ENCODE measurements at places on chromosomes 1 and 21. TPM values are rescaled to one million over a fixed set of nuclear protein-coding genes. Genes with fewer than 3 reads are reported as not detected.

DNA sequence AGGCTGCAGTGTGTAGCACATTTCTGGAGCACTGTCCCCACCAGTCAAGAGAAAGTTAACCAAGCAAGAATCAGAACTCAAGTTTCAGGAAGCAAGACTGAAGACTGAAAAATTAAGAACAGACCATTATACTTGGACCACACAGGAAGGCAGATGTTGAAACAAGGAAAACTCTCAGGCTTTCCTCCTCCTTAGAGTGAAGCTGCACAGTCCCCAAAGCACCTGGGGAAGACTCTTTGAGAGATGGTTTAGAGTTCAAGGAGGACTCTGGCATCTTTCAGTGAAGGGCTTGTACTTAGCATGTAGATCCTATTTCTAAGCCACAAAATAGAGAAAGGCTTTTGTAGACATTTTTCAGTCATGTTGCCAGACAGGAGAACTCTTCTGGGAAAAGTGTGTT, 113.7 kb upstream of the KCTD3 start:
- no peak overlapping the region for H3K27ac ChIP-seq
- H3K4me1 ChIP-seq = no peaks in the 10 kb centered on the region
- H3K36me3 ChIP-seq = no peaks in the 10 kb centered on the region
- peaks cover 5% of the 10 kb centered on the region for H3K27me3 ChIP-seq
- H3K4me3 ChIP-seq = no peak overlapping the region

DNA sequence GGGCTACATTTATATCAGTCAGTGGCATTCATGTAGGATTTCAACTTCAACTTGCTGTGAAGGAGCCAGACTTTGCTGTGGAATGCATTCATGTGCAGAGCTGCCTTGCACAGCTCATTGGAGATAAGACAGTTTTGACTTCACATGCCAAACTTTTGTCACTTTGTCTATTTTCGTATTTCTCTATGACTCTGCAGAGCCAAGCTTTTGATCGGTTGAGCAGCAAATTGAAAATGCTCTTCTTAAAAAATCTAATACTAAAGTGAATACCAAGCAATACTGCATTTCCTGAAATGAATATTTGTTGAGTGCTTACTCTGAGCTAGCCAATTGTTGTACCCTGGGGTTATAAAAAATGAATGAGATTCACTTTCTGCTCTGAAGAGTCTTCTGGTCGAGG, 388.7 kb downstream of the ST6GALNAC3 start:
- H3K4me1 ChIP-seq = no peaks in the 10 kb centered on the region
- no peaks in the 10 kb centered on the region for H3K27me3 ChIP-seq
- no peaks in the 10 kb centered on the region for H3K36me3 ChIP-seq
- H3K4me3 ChIP-seq = no peak overlapping the region
- H3K27ac ChIP-seq = no peak overlapping the region
- no peak for DNase-seq

Gene REG4
- total RNA-seq = not detected

GRCh38 chr1:170864238-170864637, 71.1 kb upstream of the MROH9 start:
- no peaks in the 10 kb centered on the region for H3K27me3 ChIP-seq
- H3K4me1 ChIP-seq = no peaks in the 10 kb centered on the region
- DNase-seq = peak; percentile 3
- no peaks in the 10 kb centered on the region for H3K36me3 ChIP-seq
- no peak overlapping the region for H3K4me3 ChIP-seq

DNA sequence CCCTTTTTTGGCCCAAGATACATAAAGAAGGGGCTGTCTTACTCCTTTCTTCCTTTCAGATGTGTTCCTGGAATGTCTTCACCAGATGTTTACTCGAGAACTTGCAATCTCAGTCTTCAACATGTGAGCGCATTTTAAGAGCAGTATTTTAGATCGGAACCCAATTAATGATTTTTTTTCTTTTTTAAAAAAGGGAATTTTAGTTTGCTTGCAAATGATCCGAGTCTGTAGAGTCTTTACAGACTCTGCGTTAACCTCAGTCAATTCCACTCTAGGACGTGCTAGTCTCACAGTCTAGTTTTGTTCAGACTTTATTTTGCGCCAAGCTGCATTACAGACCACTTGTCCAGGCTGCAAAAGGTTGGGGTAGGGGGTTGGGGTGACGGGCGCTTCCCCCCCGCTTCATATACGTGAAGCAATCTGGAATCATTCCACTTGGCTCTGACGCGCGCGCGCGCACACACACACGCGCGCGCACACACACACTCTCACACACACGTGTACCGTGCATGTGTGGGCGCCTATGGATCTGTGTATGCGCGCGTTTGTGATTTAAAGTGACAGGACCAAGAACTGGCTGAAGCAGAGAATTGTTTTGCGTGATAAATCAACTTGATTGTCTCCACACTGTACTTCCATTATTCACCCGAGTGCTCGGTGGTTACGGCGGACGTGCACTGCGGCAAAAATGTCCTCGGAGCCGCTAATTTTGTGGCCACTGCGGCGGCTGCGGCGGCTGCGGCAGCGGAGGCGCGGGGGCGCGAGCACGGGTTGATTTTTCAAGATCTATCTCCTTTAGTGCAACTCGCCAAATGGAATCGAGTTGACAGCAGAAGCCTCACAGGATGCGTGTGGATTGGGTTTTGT, 25.6 kb upstream of the NFIA start:
- H3K27ac ChIP-seq = no peak overlapping the region
- peaks cover 33% of the 10 kb centered on the region for H3K27me3 ChIP-seq
- DNase-seq = peak; percentile 38
- H3K4me1 ChIP-seq = no peaks in the 10 kb centered on the region
- H3K36me3 ChIP-seq = no peaks in the 10 kb centered on the region

DNA sequence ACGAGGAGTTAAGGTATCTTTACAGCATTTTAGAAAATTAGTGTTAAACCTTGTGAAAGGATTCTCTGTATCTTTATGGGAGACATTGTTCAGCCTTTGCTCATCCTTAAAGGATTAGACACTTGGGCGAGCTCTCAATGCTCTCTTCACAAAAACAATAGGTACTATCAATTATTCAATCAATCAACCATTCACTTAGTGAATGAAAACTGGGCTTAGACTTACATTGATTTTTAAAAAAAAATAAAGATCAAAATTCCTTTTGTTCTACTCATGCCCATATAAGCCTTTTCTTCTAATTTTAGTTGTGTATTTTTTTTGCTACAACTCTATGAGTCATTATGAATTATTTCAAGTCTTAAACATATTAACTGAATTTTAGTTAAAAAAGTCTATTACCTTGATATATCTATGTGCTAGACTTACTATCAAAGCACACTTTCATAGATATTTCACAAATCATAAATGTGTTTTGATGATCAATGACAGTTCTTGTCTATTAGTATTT, 181.2 kb downstream of the DPYD start:
- no peak overlapping the region for H3K4me3 ChIP-seq
- H3K4me1 ChIP-seq = no peaks in the 10 kb centered on the region
- no peak overlapping the region for H3K27ac ChIP-seq

Gene KRTAP7-1
- not detected for total RNA-seq

DNA sequence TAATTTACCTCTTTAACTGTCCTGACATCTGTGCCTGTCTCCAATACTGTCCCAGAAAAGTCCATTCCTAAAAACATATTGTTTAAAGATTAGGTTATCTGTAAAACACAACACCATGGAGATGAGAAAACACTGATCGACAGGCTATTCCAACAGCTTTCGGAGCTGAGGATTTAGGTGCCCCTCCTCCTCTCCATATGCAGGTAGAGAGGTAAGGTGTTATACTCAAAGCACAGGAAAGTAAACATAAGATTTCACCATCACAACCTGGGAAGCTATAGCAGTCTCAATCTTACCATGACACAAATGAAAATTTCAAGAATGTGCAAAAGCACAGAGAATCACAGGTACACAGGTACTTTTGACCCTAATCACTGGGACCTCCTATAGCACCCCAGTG, 60.9 kb upstream of the RASAL2 start:
- H3K27ac ChIP-seq = no peak overlapping the region
- no peaks in the 10 kb centered on the region for H3K4me1 ChIP-seq
- H3K27me3 ChIP-seq = no peaks in the 10 kb centered on the region
- H3K4me3 ChIP-seq = no peak overlapping the region
- DNase-seq = no peak
- H3K36me3 ChIP-seq = no peaks in the 10 kb centered on the region

Gene GPR52
- total RNA-seq = 0.90 TPM

GRCh38 chr1:63799820-63800219, 26.0 kb downstream of the ROR1 start:
- DNase-seq = peak; percentile 77
- H3K27me3 ChIP-seq = no peaks in the 10 kb centered on the region
- H3K36me3 ChIP-seq = no peaks in the 10 kb centered on the region
- peak overlapping the region; percentile 49 for H3K27ac ChIP-seq

Gene MAN1A2
- 60.8 TPM for total RNA-seq

- DNase-seq = peak; percentile 78
- peaks cover 19% of the 10 kb centered on the region for H3K27me3 ChIP-seq
- H3K36me3 ChIP-seq = no peaks in the 10 kb centered on the region
- H3K4me1 ChIP-seq = peaks cover 5% of the 10 kb centered on the region
- H3K4me3 ChIP-seq = no peak overlapping the region
Measured at GRCh38 chr21:42414928-42415769, 11.4 kb downstream of the UBASH3A start.

Gene BSND
- not detected for total RNA-seq

DNA sequence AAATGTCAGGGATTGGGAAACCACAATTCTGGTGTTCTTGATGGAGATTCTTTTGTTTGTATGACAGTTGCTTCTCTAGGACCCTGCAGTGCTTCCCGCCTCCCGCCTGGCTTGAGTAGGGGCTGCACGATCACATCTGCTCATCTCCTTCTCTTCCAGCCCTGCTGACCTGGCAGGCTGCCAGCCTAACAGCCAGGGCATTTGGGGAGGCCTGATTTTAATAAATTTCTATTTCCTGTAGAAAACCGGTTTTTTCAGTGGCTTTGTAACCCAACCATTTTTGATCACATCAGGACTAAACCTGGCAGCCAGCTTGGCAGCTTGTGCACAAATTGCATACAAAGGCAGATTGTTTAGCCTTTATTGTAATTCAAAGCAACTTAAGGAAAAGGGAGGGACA, 78.9 kb downstream of the UBE2U start:
- H3K36me3 ChIP-seq = no peaks in the 10 kb centered on the region
- H3K4me3 ChIP-seq = no peak overlapping the region
- no peak overlapping the region for H3K27ac ChIP-seq
- H3K27me3 ChIP-seq = no peaks in the 10 kb centered on the region

DNA sequence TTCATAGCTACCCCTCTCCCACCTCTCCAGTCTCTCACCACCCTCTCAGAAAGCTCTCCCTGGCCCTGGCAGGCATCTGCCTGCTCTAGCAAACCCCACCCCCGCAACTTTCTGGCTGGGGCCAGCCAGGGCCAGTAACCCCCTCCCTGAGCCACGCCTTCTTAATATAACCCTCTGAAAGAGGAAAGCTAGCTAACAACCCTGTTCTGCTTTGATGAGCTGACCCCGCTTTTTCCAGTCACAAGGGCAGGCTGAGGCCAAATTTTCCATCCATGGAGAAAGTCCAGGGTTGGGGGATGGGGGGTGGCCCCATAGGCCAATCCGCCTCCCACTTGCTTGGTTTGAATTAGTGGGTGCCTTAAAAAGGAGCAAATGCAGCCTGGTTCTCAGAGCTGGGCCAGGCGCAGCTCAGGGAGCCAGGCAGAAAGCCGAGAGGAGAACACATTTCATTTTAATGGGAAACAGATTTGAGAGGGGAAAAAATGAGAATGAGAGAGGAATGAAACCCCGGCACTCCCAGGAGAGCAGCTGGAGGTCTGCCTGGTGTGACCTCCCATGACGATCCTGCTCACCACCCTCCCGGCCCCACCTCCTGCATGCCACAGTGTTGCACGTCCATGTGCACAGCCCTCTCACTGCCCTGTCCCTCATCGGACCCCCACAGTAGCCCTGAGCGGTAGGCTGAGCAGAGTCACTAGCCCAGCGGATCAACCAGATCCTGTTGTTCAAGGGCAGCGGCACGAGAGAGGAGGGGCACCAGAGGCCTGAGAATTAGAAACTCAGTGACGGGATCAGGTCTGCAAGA, 62.3 kb downstream of the OPTC start:
- H3K4me3 ChIP-seq = no peak overlapping the region
- H3K27me3 ChIP-seq = no peaks in the 10 kb centered on the region

DNA sequence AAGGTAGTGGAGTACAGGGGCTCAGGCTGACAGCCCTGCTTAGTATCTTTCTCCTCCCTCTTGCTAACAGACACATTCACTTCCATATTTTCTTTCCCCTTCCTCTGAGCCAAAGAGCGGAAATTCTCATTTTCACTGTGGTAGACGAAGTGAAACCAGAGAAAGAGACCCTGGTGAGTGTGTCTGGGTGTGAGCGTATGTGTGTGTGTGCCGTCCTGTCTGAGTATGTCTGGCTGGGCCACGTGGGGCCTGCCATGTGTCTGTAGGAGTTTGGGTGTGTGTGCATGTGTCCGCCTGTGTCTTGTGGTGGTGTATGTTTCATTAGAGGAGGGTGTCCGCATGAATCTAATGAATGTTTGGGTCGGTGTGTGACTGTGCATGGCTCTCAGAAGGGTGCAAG, 1.7 kb downstream of the COL8A2 start:
- no peaks in the 10 kb centered on the region for H3K36me3 ChIP-seq
- no peak for DNase-seq
- H3K4me3 ChIP-seq = no peak overlapping the region
- peaks cover 8% of the 10 kb centered on the region for H3K4me1 ChIP-seq
- no peak overlapping the region for H3K27ac ChIP-seq
- H3K27me3 ChIP-seq = peaks cover 34% of the 10 kb centered on the region

GRCh38 chr1:96964761-96965160, 243.2 kb downstream of the PTBP2 start:
- no peaks in the 10 kb centered on the region for H3K36me3 ChIP-seq
- no peak for DNase-seq

DNA sequence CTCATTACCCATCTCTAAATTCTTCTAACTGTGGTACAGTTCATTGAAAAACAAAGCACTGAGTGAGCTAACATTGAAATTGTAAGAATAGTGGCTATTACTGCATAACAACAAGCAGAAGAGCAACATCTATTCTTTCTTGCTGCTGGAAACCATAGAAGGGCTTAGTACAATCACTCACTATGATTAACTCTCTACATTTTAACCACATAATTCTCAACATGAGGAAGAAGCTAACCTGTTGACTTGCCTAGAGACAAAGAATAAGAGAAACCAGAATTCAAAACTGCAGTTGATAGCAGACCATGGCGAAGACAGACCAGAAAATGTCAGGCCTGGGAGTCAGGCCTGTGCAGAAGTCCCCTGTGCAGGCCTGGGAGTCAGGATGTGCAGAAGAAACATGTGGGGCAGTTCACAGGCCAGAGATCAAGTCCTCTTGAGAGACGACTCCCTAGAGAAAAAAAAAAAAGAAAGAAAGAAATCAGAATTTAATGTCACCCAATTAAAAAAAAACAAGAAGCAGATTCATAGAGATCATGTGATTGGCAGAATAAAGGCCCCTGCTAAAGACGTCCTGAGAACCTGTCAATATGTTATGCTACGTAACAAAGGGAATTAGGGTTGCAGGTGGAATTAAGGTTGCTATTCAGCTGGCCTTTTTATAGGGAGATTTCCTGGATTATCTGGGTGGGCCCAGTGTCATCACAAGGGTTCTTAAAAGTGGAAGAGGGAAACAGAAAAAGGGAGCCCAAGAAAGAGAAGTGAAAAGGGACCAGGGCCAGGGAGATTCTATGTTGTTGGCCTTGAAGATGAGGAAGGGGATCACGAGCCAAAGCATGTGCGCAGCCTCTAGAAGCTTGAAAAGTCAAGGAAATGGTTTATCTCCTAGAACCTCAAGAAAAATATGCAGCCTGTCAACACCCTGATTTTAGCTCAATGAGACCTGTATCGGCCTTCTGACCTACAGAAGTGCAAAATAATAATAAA, 94.9 kb downstream of the MRPL39 start:
- no peaks in the 10 kb centered on the region for H3K36me3 ChIP-seq
- H3K27me3 ChIP-seq = no peaks in the 10 kb centered on the region
